ENCODE measurements at places on chromosomes 6 and 20. TPM values are rescaled to one million over a fixed set of nuclear protein-coding genes. Genes with fewer than 3 reads are reported as not detected.

DNA sequence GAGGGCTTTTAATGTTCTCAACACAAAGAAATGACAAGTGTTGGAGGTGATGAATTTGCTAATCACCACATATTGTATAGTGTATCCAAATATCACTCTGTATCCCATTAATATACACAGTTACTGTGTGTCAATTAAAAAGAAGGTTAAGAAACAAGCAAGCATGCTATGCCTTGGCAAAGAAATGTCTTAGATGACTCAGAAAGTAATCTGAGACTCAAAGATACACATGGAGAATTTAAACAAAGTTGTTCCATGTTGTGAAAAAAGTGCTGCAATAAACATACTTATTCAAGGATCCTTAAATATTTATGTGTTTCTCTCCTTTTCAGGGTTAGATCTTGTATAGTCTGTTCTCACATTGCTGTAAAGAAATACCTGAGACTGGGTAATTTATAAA, 300.9 kb downstream of the DHX35 start:
- no peak overlapping the region for H3K4me3 ChIP-seq
- no peak for DNase-seq
- peaks cover 2% of the 10 kb centered on the region for H3K27me3 ChIP-seq
- H3K4me1 ChIP-seq = no peaks in the 10 kb centered on the region
- H3K27ac ChIP-seq = no peak overlapping the region

The ID4 gene
- not detected for total RNA-seq

DNA sequence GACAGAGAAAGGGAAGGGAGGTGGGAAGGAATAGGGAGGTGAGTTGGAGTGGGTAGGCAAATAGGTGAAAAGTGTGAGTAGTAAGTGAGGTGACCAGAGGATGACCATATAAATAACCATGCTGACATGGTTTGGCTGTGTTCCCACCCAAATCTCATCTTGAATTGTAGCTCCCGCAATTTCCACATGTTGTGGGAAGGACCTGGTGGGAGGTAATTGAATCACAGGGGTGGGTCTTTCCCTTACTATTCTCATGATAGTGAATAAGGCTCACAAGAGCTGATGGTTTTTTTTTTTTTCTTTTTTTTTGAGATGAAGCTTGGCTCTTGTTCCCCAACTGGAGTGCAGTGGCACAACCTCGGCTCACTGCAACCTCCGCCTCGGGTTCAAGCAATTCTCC, 21.5 kb upstream of the SMIM13 start:
- H3K36me3 ChIP-seq = no peaks in the 10 kb centered on the region
- DNase-seq = no peak
- H3K27ac ChIP-seq = no peak overlapping the region

- peak within 1 kb of the TSS; percentile 67 for H3K4me3 ChIP-seq
- peaks cover 9% of the 10 kb centered on the region for H3K27me3 ChIP-seq
- DNase-seq = peak; percentile 9
- H3K4me1 ChIP-seq = peaks cover 14% of the 10 kb centered on the region
- no peaks in the 10 kb centered on the region for H3K36me3 ChIP-seq
Observed at GRCh38 chr6:69866351-69866769, at the start of gene COL19A1. Gene COL19A1, plus strand, starts transcription at chr6:69866556. Its CDS starts 13,012 bp downstream, at chr6:69879568.

DNA sequence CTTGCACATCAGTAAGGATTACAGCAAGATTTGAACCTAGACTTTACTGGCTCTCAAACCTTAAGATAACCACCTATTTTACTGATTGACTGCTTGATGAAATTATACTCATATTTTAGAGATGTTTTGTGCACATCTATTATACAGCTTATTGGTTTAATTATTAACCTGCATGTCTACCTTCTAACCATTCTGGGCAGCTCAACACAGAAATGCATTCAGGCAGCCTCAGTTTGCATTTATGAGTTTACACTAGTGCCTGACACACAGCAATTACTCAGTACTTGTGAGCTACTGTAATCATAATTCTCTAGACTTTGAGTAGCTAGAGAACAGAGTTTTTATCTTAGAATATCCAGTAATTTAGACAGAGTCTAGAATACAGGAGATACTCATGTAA, 273.9 kb upstream of the THEMIS start:
- H3K36me3 ChIP-seq = no peaks in the 10 kb centered on the region
- H3K4me1 ChIP-seq = no peaks in the 10 kb centered on the region
- no peak overlapping the region for H3K27ac ChIP-seq
- no peak overlapping the region for H3K4me3 ChIP-seq

The CDH4 gene
- 0.26 TPM for total RNA-seq

DNA sequence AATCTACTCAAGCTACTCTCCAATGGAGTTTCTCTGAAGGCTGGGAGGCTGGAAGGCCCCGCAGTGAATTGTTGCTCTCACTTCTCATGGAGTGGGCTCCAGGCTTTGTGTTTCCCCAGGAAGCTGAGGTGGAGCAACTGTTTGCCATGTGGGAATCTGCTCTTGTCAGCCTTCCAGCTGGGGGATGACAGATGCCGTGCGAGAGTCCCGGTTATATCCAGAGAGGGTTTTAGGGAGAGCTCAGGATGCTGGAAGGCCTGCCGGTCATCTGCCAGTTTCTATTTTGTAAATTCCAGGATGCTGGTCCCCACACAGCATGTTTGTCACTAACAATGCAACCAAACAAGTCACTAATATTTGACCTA, 98.2 kb upstream of the NAA20 start:
- H3K4me3 ChIP-seq = no peak overlapping the region
- no peak for DNase-seq
- H3K27me3 ChIP-seq = no peaks in the 10 kb centered on the region
- H3K4me1 ChIP-seq = no peaks in the 10 kb centered on the region
- no peaks in the 10 kb centered on the region for H3K36me3 ChIP-seq
- no peak overlapping the region for H3K27ac ChIP-seq

GRCh38 chr20:13913131-13913530, 77.3 kb downstream of the SEL1L2 start:
- no peak for DNase-seq
- H3K4me3 ChIP-seq = no peak overlapping the region
- no peaks in the 10 kb centered on the region for H3K27me3 ChIP-seq
- no peaks in the 10 kb centered on the region for H3K4me1 ChIP-seq
- H3K27ac ChIP-seq = no peak overlapping the region
- no peaks in the 10 kb centered on the region for H3K36me3 ChIP-seq

The COL10A1 gene
- not detected for total RNA-seq

- no peaks in the 10 kb centered on the region for H3K27me3 ChIP-seq
- H3K4me3 ChIP-seq = no peak overlapping the region
- H3K36me3 ChIP-seq = no peaks in the 10 kb centered on the region
Observed at GRCh38 chr20:15241681-15242080, 904.3 kb upstream of the FLRT3 start.

- DNase-seq = no peak
- no peaks in the 10 kb centered on the region for H3K27me3 ChIP-seq
- no peaks in the 10 kb centered on the region for H3K36me3 ChIP-seq
Observed at GRCh38 chr6:149055195-149055899, 262.2 kb upstream of the TAB2 start.

DNA sequence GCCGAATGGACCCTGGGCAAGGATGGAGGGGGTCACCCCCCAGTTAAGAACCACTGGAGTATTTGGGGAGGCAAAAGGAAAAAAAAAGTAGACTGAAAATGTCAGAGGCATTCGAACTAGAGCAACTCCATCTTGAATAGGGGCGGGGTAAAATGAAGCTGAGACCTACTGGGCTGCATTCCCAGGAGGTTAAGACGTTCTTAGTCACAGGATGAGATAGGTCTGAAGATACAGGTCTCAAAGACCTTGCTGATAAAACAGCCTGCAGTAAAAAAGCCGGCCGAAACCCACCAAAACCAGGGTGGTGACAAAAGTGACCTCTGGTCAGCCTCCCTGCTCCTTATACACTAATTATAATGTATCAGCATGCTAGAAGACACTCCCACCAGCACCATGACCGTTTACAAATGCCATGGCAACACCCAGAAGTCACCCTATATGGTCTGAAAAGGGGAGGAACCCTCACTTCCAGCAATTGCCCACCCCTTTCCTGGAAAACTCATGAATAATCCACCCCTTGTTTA, 70.4 kb upstream of the KCNG1 start:
- H3K4me3 ChIP-seq = no peak overlapping the region
- peaks cover 11% of the 10 kb centered on the region for H3K27me3 ChIP-seq

GRCh38 chr6:106141441-106142237, 55.5 kb downstream of the PRDM1 start:
- H3K27me3 ChIP-seq = no peaks in the 10 kb centered on the region
- peaks cover 52% of the 10 kb centered on the region for H3K4me1 ChIP-seq
- H3K27ac ChIP-seq = peak overlapping the region; percentile 72
- H3K36me3 ChIP-seq = no peaks in the 10 kb centered on the region
- no peak for DNase-seq

GRCh38 chr20:50199703-50200102, 9.1 kb downstream of the CEBPB start:
- H3K4me1 ChIP-seq = no peaks in the 10 kb centered on the region
- no peak overlapping the region for H3K4me3 ChIP-seq
- H3K27me3 ChIP-seq = no peaks in the 10 kb centered on the region
- no peak overlapping the region for H3K27ac ChIP-seq
- H3K36me3 ChIP-seq = peaks cover 4% of the 10 kb centered on the region
- DNase-seq = no peak

- no peaks in the 10 kb centered on the region for H3K36me3 ChIP-seq
- H3K4me1 ChIP-seq = no peaks in the 10 kb centered on the region
- no peak overlapping the region for H3K4me3 ChIP-seq
Observed at GRCh38 chr20:45611054-45611453, 18.5 kb upstream of the WFDC10A start.

The BMP6 gene
- total RNA-seq = 0.13 TPM

- H3K4me1 ChIP-seq = peaks cover 63% of the 10 kb centered on the region
- no peak overlapping the region for H3K27ac ChIP-seq
- no peak for DNase-seq
- no peaks in the 10 kb centered on the region for H3K36me3 ChIP-seq
Observed at GRCh38 chr20:57625978-57626377, 5.8 kb upstream of the ZBP1 start.

The CLDN20 gene
- not detected for total RNA-seq

- H3K4me3 ChIP-seq = no peak overlapping the region
- H3K27me3 ChIP-seq = no peaks in the 10 kb centered on the region
- H3K36me3 ChIP-seq = no peaks in the 10 kb centered on the region
- H3K27ac ChIP-seq = no peak overlapping the region
- peaks cover 4% of the 10 kb centered on the region for H3K4me1 ChIP-seq
Observed at GRCh38 chr6:73177221-73177944, 47.9 kb downstream of the KHDC1L start.

The RBPJL gene
- 0.22 TPM for total RNA-seq

DNA sequence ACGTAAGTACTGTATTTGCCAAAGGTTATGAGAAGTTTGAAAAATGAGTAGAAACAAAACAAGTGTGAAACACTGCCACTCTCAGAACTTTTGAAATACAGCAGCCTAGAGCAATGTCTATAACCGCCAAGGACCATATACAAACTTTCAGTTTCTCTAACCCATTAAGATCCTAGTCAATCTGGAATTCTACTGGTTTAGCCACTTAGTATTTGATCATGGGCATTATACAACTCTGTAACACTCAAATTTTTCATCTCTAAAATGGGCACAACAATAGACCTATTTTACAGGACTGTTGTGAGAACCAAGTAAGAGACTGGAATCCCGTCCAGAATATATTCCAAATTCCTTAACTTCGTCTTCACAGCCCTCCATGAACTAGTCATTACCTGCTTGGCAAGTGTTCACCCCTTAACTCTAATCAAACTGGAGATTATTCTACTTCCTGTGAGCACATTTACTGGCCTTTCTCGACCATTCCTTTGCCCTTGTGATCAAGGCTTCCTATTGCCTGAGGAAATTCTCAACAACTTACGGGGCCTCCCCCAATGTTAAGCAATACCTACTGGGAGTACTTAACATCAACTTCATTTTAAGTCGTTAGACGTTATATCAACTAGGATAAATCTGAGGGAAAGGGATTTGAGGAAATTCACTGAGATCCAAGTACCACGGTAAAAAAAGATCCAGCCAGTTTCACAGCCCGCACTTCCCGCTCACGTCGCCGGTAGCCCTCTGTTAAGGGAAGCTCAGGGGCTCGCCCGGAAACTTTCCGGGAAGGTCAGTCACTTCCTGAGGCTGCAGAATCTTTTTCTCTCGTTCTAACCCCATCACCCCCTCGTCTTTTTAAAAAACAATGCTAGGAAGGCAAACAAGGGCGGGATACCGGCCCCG, 1.1 kb downstream of the EIF2S2 start:
- no peak for DNase-seq
- H3K27me3 ChIP-seq = no peaks in the 10 kb centered on the region
- H3K4me3 ChIP-seq = peak overlapping the region; percentile 98
- peaks cover 41% of the 10 kb centered on the region for H3K4me1 ChIP-seq

DNA sequence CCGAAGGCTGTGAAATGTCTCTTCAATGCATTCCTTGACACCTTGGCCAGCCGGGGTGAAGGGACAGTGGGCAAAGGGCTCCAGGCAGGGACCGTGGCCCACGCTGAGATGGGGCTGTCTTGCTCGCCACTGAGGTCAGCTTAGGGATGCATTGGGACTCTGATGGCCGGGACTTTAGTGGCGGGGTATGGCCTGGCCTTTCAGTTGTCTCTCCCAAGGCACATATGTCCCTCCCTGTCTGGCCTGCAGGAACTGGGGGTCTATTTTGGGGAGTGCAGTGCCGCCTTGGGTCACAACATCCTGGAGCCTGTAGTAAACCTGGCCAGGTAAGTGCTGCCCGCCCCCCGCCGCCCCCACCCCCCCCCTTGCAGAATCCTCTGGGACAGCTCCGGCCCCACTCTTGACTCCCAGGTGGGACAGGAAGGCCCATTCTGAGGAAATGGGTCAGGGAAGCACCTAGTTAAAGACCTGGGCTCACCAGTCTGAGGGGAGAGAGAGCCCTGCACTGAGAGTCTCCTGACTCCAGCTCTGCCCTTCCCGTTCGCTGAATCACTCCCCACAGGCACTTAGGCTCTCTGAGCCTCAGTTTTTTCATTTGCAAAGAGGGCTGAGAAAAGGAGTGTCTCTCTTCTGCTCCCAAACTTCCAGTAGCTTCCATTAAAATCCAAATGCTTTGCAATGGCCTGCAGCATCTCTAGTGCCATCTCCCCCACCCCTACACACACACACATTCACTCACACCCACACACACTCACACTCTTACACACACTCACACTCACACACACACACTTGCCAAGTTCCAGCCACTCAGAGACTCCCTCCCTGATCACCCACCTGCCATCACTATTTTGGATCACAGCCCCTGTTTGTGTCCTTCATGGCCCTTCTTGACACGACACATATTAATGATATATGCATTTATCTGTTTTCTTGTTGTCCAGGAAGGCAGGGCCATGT, 33.1 kb downstream of the RAB44 start:
- no peak overlapping the region for H3K4me3 ChIP-seq
- H3K27ac ChIP-seq = no peak overlapping the region
- peaks cover 4% of the 10 kb centered on the region for H3K27me3 ChIP-seq
- no peaks in the 10 kb centered on the region for H3K4me1 ChIP-seq

The WFDC2 gene
- total RNA-seq = not detected

The STMND1 gene
- not detected for total RNA-seq

- H3K4me1 ChIP-seq = no peaks in the 10 kb centered on the region
- H3K4me3 ChIP-seq = no peak overlapping the region
- H3K36me3 ChIP-seq = no peaks in the 10 kb centered on the region
- no peak for DNase-seq
- no peak overlapping the region for H3K27ac ChIP-seq
Observed at GRCh38 chr6:167892835-167893815, 66.4 kb downstream of the AFDN start.

Measured in T-cell (primary cell).